NCI-H526 treated with DMSO at 0.1 percent for 48 hours (cell line): ENCODE measurements at places on chromosomes 1 and 21.

DNA sequence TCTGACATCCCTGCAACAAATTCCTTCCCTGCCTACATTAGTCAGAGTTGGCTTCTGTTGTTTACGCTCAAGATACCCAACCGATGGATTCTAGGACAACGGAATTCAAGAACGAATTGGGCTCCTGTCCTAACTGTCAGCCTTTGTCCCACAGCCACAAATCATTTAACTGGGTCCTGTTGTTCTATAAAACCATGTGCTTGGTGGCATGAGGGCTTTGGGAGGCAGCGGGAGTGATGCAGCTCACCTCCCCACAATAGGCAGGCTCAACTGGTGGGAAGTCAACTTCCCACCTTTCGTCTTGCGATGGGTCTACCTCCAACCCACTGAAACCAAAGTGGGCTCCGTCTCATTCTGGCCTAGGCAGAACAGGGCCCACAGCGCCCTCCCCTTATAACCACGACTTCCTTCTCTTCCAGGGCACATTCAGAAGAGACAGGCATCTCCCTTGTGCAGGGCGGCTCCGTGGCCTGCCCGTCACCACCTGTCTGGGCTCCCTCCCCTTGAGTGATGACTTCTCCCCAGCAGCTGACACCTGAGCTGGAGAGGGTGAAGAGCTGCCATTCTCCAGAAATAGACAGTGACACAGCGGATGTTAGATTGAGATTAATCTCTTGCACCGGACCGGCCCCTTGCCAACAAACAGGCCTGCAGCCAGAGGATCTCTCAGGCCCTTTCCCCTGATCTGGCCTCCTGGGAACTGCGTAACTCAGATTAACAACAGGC lies 26.5 kb downstream of the LRRC38 start:
- no peak for DNase-seq

DNA sequence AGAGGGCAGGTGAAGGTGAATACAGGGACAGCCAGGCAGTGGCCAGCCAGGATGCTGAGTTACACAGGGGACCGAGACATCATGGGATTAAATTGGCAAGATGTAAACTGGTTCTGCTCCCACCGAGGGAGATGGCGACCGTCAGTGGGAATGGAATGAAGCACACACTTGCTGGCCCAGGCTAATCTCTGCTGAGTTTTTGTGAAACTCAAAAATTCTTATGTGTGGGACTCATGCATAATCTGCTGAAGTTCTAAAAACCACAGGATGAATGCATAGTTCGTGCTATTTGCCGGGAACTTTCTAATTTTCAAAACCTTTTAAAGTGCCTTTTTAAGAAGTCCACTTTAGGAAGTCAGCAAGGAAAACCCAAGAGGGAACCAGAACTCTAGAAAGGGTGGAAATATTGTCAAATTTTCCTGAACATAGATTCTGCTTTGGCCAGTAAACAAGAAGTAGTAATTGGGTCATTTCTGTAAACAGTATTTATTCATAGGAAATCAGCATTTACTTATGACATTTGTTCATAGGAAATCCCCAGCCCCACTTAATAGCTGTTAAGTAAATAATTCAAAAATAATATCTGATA lies 85.4 kb upstream of the ROR1 start:
- no peak for DNase-seq

DNA sequence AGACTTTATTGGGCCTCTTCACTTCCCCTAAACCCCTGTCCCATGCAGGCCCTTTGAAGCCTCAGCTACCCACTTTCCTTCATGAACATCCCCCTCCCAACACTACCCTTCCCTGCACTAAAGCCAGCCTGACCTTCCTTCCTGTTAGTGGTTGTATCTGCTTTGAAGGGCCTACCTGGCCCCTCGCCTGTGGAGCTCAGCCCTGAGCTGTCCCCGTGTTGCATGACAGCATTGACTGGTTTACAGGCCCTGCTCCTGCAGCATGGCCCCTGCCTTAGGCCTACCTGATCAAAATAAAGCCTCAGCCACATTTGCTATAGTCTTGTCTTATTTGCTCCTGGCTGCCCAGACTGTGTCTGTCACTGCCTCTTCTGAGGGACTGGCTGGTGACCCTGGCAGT lies 5.5 kb downstream of the GSTM4 start:
- no peak for DNase-seq

GRCh38 chr1:27300341-27301051 lies 21.5 kb upstream of the TMEM222 start:
- peak; percentile 33 for DNase-seq

- no peak for DNase-seq
Observed at GRCh38 chr1:94258873-94259331, 21.5 kb upstream of the ARHGAP29 start.

- no peak for DNase-seq
Observed at GRCh38 chr1:8412183-8412831, 94.4 kb downstream of the SLC45A1 start.

DNA sequence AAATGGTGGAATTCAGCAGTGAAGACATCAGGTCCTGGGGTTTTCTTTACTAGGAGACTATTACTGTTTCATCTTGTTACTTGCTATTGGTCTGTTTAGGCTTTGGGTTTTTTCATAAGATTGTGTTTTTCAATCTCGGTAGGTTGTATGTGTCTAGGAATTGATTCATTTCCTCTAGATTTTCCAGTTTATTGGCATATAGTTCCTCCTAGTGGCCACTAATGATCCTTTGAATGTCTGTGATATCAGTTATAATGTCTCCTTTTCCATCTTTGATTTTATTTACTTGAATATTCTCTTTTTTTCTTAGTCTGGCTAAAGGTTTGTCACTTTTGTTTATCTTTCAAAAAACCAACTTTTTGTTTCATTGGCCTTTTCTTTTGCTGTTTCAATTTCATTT lies 233.0 kb downstream of the RWDD3 start:
- no peak for DNase-seq

GRCh38 chr1:204316164-204316563 lies 43.6 kb downstream of the PLEKHA6 start:
- DNase-seq: no peak

DNA sequence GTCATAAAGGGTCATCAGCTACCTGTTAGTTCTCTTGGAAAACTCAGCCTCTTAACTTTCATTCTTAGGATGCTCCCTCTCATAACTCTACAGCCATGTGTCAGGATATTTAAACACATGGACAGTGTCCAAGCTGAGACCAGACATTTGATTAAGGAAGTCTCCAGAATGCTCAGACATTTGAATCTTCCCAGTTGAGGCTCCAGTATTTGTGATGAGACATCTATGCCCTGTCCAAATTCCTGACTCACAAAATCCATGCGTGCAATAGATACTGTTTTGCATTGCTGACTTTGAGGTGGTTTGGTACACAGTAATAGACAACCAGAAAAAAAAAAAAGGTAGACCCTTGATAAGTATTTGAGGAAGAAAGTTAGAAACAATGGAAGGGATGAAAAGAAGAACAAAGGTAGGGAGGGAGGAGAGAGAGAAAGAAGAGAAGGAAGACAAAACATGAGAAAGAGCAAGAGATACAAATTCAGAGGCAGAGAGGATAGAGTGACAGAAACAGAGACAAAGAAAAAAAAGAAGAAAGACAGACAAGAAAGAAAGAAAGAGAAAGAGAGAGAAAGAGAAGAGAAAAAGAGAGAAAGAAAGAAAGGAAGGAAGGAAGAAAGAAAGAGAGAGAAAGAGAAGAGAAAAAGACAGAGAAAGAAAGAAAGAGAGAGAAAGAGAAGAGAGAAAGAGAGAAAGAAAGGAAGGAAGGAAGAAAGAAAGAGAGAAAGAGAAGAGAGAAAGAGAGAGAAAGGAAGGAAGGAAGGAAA lies 275.5 kb upstream of the PRMT6 start:
- DNase-seq: no peak

DNA sequence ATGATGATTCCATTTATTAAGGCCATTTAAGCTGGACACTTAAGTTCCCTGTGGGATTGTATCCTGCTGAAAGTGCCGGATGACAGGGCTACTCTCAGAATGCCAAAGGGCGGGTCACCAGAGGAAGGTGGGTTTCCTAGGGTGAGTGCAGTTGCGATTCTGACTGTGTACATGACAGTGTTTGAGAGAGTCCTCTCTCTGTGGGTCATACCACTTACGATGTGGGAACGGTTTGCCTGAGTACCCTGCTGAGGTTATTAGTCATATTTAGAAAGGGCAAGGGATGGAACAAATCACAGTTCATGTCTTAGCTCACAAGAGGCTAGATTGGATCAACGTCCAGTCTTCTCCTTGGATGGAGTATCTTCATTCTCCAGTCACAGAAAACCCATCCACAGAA lies 461.9 kb downstream of the CAMTA1 start:
- no peak for DNase-seq
